Left lung (tissue), 14 donors: ENCODE measurements at places on chromosomes 4 and X.

DNA sequence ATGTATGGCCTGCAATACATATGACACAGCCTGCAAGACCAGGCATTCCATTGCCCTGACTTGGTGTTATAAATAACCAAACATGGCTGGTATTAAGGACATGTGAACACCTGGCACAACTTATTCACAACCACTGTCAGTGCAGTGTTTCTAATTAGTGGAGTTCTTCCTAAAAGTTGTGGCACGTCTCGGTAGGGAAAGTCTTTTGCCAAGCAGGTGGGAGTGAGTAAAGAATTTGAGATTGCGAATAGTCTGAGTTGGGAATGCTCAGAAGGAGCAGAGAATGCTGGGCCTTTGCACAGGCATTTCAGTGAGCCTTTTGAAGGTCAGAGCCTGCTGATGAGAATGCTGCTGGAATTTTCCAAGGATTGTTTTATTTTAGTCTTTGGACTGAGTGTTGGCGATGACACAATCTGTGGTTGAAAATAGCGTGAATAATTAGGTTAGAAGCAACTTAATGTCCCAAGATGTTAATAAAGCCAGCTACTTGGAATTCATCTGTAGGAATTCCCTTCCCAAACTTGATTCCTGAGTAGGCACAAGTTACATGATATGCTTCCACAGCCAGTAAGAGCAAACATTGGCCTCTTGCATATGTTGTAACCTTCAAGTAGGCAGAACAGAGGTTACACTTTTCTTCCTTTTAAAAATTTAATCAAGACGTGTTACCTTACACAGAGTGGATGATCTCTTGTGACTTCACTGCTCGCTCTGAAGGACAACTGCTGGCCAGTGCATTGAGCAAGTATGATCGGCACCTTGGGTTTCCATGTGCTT is 83.6 kb upstream of the PGRMC2 start:
- DNase-seq = no peak

DNA sequence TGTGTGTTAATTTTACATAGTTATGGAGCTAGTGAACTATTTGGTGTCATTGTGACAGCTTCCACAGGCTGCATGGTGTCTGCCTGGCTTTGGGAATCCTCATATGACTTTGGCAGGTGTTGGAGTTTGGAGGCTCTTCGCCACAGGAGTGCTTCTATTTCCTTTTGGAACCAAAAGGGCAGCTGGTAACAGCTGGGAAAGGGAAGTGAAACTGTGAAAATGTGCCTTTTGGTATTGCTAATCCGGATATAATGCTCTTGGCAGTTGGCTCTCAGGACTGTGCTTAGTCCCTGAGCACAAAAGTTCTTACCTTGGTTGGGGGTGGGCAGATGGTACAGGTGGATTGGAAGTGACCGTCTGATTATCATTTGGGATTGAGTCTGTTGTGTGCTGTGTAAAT is 18.1 kb downstream of the OFD1 start:
- no peak for DNase-seq

- DNase-seq = no peak
These were observed 59.4 kb upstream of the ADRA2C start for GRCh38 chr4:3706565-3707422.

- no peak for DNase-seq
These were observed 221.1 kb upstream of the DIPK2B start for GRCh38 chrX:45421806-45422205.

- DNase-seq = no peak
These were observed 45.4 kb downstream of the CEP135 start for GRCh38 chr4:55993994-55994663.
